ENCODE measurements at places on chromosomes 3 and 15. TPM values are rescaled to one million over a fixed set of nuclear protein-coding genes. Genes with fewer than 3 reads are reported as not detected.

SLC22A13 gene
- total RNA-seq: 0.97 TPM

RGMA gene
- total RNA-seq: 26.2 TPM

TM4SF1 gene
- total RNA-seq: 60.3 TPM

GASK1A gene
- total RNA-seq: not detected

ALDH1L1 gene
- total RNA-seq: 0.51 TPM

KCNH8 gene
- total RNA-seq: not detected

GOLGA8Q gene
- total RNA-seq: 3.2 TPM

DNA sequence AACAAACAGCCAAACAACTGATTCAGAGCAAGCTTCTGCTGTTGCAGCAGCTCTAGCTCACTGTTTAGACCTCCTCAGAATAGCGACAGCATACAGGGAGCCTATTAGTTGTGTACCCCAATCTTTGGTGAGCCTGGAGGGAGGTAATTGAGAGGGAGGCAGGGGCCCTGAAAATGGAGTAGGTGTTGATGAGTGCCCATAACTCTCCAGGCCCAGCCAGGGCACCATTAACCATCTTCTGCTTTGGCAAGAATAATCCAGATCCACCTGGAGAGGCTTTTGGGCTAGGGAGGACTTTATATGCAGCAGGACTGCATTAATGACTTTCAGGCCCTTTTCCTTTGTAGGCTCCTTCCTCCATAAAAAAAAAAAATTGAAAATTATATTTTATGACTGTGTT, 20.9 kb downstream of the PLCL2 start:
- DNase-seq: no peak

DNA sequence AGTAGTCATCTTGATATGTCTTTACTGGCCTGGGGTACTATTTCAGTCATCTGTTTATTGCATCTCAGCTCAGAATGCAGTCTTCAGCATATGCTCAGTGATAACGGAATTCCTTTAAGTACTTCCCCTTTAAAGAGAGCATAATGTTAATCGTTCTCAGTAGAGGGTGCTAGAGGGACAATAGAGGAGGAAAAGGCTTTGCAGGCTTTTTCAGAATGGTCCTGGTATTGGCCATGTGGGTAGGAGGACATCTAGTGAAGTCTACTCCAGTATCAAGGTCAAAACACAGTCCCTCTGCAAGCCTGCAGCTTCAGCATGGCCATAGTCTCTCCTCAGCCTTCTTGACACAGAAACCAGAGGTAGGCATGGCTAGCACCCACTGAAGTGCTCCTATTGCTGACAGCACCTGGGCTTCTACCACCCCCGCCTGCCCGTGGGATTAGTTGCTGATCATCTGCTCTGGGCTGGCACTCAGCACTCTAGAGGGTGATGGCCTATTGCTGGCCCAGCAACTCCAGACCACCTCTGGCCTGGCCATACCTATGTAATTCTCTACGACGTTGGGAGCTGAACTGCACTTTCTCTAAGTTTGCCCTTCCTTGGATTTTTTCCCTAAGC, 65.4 kb downstream of the KCNH8 start:
- no peak for DNase-seq

DNA sequence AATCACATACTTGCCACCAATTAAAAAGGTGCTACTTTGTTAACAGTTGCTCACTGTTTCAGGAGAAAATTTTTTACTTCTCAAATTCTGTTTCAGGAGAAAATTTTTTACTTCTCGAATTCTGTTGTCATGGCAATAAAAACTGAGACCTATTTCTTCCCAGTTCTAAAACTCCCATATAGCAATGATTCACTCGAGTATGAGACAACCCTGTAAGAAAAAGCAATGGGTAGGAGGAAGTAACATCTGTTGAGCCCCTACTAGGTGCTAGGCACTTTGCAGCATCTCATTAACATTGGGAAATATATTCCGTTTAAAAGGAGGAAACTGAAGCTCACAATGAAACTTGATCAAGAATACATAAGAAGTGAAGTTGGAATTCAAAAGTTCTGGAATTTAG, 35.1 kb upstream of the IGSF11 start:
- no peak for DNase-seq

DNA sequence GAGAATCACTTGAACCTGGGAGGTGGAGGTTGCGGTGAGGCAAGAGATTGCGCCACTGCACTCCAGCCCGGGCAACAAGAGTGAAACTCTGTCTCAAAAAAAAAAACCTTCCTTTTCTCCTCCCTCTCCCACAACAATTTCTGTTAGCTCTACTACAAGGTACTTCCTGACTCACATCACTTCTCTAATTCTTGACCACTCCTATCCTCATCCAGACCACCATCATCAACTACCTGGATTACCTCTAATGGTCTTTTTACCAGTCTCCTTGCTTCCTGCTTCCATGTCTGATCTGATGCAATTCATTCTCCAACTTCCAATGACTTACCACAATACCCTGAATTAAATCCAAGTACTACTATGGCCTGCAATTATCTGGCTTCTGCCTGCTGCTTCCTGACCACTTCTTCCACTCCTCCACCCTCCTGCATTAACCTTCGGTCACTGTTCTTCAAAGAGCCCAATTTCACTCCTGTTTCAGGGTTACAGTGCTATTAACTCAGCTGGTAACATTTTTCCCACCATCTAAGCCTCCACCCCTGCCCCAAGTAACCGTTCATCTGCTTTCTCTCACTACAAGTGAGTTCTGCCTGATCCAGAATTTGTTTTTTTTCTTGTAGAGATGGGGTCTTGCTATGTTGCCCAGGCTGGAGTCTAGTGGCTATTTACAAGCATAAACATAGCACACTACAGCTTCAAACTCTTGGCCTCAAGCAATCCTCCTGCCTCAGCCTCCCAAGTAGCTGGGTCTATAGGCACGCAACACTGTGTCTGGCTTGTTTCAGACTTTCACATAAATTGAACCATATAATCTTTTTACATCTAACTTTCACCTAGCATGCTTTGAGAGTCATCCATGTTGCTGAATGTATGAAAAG, 27.8 kb downstream of the DCAF1 start:
- no peak for DNase-seq

DNA sequence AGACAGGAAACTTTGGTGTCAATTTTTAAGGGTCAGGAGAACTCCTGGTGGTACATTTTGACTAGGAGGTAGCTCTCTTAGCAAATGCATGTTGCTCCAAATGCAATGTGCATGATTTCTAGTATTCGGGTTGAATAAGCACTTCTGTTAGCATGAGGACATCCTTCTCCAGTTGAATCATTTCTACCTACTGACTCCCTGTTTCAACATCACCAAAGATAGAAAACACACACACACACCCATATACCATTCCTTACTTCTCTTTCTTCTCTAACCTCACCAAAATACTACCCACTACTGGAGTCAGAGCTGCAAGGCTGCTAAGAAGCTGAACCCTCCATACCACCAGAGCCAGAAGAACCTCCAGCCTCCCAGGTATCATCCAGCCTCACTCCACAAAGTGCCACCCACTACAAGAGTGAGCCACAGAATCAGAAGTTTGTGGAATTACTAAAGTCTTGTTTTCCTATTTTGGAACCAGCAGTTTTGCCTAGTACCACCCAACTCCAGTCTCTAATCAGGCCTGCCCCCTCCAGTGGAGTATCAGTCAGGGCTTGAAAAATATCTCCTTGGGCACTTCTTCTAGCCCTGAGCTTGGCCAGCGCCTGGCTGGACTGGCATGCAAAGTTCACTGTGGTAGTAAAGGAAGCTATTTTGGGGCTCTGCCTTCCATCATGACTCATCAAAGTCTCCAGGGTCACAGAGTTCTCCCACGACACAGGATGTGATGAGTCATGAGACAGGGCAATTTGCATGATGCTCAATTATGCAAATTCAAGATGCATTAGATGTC, 110.3 kb downstream of the CYP19A1 start:
- no peak for DNase-seq

GRCh38 chr3:95810462-95810861, 1003.9 kb upstream of the EPHA6 start:
- no peak for DNase-seq

GRCh38 chr3:63864008-63864964, 619 bp downstream of the ATXN7 start:
- no peak for DNase-seq

DNA sequence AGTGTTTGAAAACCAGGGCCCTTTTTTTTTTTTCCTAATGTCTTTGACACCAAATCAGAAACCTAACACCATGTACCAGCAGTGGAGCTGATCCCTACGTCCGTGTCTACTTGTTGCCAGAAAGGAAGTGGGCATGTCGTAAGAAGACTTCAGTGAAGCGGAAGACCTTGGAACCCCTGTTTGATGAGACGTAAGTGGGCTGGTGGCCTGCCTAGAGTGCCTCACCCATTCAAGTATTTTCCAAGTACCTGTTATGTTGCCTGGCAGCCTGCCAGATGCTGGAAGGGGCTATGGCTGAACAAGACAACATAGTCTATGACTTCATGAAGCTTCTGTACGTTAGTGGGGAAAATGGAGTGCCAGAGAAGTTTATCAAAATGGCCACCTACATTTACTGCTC, 39.7 kb downstream of the ESYT3 start:
- no peak for DNase-seq

DNA sequence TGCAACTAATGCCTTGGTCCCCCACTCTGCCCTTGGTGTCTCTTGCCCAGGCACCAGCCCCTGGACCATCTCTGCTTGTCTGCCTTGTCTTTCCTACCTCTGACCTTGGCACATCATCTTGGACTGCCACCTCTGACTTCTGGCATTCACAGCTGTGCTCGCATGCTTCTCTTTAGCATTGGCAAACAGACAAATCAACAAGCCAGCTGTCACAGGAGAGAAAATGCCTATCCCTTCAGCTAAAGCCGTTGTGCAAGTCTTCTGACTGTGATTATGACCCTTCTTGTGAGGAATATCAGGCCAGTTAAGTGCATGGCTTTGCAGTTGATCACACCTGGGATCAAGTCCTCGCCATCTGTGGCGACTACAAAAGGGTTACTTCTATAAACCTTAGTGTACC, 84.6 kb downstream of the PRICKLE2 start:
- DNase-seq: no peak

GRCh38 chr3:184656829-184657681, 54.8 kb downstream of the MAGEF1 start:
- DNase-seq: no peak

- DNase-seq: no peak
These were observed 44.9 kb downstream of the CPN2 start for GRCh38 chr3:194306109-194306686.

- no peak for DNase-seq
These were observed 6.1 kb upstream of the CMTM6 start for GRCh38 chr3:32508711-32509110.

- no peak for DNase-seq
These were observed 171.5 kb downstream of the IL5RA start for GRCh38 chr3:2938711-2939110.

DNA sequence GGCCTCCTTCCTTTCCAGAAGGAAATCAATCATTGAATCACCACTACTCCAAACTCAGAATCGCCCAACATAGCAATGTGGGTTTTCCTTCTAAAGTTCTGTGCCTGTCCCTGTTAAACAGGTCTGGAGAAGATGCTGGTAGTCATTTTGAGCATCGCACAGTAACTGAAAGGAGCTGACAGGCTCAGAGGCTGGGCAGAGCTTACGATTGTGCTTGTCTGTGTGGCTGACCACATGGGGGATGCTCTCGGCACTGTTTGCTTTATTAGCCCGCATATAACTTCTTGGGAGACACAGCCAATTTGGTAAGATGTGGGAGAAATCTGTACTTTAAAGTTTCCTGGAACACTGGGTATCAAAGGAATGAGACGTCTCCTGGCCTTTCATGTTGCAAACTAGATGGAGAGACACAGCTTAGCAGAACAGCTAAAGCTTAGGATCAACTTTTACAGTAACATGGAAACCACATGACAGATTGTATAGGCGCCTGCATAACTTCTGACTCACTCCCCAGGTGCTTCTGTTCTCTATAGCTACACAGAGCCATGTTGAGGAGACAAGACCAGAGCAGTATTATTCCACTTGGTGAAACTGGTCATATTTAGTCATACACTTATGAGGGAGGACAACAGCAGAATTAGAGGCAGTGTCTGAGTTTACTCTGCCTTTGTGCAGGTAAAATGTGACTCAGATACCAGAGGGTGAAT, 374.1 kb downstream of the RORA start:
- DNase-seq: no peak

DNA sequence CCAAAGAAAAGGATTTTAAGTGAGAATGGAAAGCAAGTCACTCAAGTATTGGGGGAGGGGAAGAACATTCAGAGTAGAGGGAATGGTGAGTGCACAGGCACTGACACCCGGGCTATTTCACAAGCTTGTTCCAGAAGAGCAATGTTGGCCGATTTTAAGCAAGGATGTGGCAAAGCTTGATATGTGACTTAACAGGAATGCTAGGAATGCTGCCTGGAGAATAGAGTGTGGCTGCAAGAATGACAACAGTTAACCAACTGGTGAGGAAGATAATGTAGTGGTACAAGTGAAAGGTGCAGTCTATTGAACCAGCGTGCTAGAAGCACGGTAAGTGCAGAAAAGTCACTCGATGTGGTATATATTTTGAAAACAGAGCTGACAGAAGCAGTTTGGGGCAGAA, 6.2 kb upstream of the CCDC80 start:
- DNase-seq: no peak

DNA sequence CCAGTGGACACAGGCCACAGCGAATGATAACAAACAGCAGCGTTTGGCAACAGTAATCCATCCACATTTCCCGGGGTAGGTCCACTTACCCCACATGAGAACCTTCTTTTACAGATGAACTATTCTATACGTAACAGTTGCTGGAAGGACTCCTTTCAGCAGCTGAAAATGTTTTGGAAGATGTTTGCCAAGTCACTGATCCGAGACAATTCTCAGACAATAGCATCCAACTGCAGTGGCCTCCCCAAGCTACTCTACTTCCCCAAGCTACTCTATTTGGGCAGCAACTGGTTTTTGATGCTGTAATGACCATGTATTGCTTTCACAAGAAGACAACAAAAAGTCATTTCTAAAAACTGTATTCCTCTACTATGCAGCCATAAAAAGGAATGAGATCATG, 87.5 kb downstream of the ADAMTS17 start:
- DNase-seq: no peak

DNA sequence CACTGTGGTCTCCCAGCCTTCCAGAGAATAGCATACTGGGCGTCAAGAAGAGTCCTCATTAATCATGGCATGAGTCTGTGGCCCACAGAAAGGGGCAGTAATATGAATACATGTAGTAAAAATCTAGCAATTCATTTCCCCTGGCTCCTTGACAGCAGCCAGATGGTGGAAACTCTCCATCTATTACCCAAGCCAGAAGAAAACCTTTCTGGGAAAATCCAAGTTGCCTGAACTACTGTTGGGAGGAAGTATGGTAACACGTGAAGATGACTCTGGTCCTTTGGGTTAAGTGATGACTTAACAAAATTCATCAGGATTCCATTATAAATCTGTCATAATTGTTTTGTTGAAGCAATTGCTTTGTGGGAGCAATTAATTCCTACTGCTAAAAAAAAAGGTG, 530.5 kb downstream of the FHIT start:
- no peak for DNase-seq

GRCh38 chr15:84658080-84658787, at the start of gene NMB:
NMB (minus strand) TSS chr15:84658199; CDS start chr15:84658152, 47 bp downstream.
- no peak for DNase-seq
